ENCODE measurements at places on chromosomes 16 and 17.

- DNase-seq = no peak
Measured at GRCh38 chr17:7775051-7775450, 57.5 kb downstream of the DNAH2 start.

DNA sequence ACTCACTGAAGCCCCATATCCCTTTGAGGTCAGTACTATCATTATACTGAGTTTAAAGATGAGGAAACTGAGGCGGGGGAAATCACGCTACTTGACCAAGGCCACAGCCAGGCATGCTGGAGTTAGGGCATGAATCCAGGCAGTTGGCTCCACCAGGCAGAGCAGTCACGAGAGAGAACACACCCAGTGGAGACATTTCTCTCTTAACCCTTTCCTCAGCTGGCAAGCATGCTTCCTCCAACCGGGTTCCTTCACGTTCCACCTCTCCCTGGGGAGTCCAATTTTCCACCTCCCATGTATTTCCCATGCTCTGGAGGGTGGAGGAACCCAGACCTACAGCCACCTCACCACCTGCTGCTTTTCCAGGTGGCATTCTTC, 32.8 kb downstream of the VAC14 start:
- no peak for DNase-seq

DNA sequence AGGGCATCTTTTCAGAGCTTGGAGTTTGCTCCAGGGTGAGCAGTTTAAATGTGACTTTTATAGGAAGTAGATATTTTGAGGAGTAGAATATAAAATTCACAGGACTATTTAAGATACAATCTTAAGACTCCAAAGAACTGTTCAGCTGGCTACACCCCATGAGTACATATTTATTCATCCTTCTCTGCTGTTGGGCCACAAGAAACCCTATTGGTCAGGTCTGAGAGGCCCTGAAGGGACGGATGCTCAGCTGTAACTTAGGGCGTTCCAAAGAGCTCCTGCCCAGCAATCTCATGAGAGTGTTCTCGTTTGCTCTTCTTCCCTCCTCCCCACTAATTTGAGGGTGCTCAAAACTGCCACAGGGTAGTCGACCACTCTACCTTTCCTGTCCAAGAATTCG, 7.3 kb downstream of the ST6GALNAC2 start:
- no peak for DNase-seq

GRCh38 chr17:31296142-31296541, 897 bp downstream of the OMG start:
- DNase-seq = no peak

DNA sequence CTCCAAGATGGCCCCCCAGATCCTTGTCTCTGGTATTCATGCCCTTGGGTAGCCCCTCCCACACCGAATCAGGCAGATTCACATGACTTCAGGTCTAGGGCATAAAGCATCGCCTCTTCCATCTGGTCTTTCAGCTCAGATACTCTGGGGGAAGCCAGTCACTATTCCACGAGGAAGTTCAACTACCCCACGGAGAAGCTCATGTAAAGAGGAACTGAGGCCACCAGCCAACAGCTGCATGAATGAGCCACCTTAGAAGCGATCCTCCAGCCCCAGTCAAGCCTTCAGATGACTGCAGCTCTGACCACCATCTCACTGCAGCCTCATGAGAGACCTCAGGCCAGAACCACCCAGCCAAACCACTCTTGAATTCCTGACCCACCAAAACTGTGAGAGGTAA, 54.1 kb downstream of the SOCS3 start:
- DNase-seq = no peak

DNA sequence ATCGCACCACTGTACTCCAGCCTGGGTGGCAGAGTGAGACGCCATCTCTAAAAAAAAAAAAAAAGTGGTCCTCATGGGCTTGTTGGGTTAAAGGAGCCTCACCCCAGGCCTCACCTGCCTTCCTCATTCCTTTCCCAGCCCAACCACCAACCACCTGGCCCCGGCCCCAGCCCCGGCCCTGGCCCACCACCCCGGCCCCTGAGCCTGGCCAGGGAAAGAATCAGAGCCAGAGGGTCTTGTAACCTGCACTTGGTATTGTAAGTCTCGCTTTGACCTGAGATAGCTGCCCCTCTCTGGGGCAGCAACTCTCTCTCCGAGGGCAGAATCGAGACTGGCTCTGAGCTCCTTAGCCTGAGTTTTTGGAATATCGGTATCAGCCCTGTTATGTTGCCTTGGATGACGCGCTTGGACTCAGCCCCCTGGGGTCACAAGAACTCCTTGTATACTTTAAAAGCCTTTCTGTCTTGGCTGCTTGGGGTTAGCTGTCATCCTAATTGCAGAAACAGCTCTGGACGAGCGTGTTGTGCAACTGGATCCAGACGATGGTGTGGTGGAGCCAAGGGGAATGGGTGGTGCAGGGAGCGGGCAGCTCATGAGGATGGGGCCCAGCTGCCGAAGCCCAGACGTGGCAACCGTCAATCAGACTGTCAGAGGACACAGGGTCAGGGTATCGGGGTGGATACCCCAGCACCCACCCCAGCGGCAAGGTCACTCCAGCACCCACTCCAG, 14.6 kb downstream of the SMTNL2 start:
- DNase-seq = no peak

GRCh38 chr16:68190081-68190480, 45.8 kb downstream of the ESRP2 start:
- no peak for DNase-seq

GRCh38 chr17:68849673-68850610, 105.2 kb downstream of the ABCA8 start:
- no peak for DNase-seq

GRCh38 chr16:74501484-74502478, 80.5 kb upstream of the CLEC18B start:
- DNase-seq = no peak

- no peak for DNase-seq
Measured at GRCh38 chr17:82408938-82409318, 9.2 kb upstream of the HEXD start.

DNA sequence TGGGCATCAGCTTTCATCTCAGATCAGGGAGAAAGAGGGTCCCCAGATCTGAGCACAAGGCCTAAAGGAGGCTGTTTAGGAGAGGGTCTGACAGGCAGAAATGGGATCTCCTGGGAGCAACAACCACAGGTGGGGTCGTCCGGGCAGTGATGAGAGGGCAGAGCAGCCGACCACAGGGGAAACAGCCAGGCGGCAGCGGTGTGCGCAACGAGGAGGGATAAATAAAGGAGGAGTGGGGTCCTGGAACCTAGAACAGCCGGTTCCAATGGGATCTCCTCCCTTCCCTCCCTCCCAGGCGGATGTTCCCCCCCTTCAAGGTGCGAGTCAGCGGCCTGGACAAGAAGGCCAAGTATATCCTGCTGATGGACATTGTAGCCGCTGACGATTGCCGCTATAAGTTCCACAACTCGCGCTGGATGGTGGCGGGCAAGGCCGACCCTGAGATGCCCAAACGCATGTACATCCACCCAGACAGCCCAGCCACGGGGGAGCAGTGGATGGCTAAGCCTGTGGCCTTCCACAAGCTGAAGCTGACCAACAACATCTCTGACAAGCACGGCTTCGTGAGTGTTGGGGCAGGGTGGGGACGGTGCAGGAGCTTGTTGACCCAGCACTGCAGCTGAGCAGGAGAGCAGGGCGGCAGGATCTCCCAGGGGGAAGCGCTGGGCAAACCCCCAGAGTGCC, 1.9 kb downstream of the TBX2 start:
- no peak for DNase-seq

- no peak for DNase-seq
Measured at GRCh38 chr17:66612993-66613392, 221.9 kb upstream of the CACNG5 start.

DNA sequence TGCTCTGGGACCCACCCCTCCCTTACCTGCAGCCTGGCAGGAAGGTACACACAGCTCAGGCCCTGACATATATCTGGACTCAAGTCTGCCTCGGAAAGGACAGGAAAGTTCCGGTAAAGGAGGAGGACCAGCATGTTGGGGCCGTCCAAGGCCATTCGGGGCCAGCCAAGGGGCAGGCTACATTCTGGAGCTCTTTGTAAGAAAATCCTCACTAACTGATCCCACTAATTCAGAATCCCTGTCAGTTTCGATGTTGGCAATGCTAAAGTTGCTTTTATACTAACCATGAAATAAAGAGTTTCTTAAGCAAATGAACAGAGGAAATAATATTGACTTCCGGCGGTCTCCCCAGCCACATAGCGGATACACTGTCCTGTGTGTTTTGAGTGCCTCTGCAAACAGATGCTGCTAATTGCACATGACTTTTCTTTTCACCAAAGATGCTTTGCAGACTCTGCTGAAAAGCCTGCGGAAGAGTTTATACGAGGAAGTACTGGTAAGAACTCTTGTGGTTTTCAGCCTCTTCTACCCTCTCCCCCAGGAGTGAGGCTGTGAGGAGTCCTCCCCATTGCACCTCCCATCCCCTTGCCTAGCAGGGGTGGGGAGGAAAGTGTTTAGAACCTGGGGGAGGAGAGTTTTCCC, 54.8 kb downstream of the PLXDC1 start:
- no peak for DNase-seq

DNA sequence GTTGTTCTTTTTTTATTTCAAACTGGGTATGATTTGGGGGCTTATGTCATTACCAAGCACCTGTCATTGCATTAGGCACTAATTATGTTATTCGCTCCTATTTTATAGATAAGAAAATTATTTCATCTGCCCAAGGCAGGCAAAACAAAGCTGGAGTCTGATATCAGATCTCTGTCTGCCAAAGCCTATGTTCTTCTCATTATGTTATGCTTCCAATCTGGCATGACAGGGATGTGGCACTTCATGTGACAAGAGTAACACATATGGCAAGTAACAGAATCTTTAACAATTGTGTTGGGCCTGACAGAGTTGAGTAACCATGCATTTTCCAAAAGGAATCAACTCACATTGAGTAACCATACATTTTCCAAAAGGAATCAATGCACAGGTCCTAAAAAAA, 61.2 kb upstream of the TOM1L1 start:
- no peak for DNase-seq

GRCh38 chr17:76824093-76824492, 44.1 kb upstream of the MGAT5B start:
- no peak for DNase-seq

DNA sequence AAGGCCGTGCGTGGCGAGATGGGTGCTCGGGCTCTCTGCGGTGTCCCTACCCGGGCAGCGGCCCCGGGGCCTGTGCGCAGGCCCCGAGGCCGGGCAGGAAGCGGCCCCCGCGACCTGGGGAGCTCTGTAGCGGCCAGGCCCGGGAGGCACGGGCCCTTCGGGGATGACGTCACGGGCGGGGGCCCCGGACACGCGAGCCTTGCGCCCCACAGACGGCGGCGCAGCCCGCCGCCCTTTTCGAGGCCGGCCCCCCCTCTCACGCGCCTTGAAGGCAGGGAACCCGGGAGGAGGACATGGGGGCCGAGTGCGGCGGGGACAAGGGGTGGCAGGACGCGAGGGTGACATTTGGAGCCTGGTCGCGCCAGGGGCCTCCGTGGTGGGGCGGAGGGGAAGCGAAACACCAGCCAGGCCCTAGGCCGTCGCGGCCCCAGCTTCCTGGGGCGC, 1.1 kb downstream of the RAI1 start:
- DNase-seq = no peak

DNA sequence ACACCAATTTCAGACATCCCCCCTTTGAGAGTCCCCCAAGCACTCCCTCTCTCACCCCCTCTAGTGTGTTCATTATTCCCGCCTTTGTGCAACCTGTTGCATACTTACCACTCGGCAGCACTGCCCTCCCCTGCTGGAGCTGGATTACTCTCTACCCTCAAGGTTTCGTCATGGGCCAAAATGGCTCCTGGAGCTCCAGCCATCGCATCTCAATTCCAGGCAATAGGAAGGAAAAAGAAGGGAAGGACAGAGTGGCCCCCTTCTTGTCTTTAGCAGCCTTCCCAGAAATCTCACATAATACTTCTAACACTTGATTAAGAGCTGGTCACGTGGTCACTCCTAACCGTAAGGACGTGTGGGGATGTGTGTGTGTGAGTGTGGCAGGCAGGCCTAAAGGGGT, 20.2 kb downstream of the TMEM186 start:
- DNase-seq = no peak

DNA sequence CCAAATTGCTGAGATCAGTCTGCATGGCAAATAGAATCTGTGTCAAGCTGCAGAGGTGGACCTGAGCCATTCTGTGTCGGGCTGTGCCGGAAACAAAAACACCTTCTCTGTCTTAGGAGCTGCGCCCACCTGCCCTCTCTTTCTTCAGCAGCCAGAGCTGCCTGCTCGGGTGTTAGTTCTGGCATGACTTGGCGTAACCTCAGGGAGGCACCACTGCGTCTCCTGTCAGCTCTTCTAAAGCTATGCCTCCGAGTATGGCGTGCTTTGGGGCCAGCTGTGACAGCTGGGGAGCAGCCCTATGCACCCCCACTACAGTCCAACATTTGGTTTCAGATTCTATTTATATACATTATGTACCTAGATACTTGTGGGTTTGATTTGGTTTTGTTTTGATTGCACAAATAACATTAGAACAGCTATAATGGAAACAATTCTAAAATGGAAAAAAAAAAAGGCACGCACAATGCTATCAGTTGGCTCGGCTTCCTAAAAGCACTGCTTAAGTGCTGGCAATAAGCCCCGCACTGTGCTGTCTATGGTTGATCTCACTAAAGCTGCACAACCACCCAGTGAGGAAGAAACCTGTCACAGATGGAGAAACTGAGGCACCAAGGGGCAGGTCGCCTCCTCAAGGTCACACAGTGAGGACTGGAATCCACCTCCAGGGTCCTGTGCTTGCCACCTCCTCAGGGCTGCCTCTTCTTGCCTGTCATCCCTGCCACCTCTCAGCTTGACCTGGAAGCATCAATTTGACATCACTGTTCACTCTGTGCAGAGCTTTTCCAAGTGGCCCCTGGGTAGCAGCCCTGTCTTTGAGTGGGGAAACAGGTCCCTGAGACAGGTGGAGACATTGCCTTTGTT, 18.7 kb upstream of the ADGRG1 start:
- no peak for DNase-seq

- DNase-seq = no peak
Measured at GRCh38 chr17:29086628-29087332, 43.8 kb downstream of the PIPOX start.

DNA sequence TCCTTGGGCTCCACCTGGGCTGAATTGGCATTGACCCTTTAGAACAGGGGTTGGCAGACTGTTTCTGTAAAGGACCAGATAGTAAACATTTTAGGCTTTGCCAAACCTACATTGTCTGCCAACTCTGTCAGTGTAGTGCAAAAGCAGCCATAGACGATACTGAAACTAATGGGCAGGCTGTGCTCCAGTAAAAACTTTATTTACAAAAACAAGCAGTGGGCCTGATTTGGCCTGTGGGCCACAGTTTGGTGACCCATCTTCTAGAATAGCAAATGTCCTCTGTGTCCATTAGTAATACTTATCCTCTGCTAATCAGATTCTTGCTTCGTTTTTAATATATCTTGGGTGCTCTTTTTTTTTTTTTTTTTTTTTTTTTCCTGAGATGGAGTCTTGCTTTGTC, 6.2 kb downstream of the UTP4 start:
- DNase-seq = no peak

Data from suprapubic skin (tissue), 4 donors.